HTR-8/SVneo (cell line): ENCODE measurements at places on chromosomes 3 and 15.

GRCh38 chr3:12750658-12751071 is 8.4 kb downstream of the TMEM40 start:
- DNase-seq, result no peak

DNA sequence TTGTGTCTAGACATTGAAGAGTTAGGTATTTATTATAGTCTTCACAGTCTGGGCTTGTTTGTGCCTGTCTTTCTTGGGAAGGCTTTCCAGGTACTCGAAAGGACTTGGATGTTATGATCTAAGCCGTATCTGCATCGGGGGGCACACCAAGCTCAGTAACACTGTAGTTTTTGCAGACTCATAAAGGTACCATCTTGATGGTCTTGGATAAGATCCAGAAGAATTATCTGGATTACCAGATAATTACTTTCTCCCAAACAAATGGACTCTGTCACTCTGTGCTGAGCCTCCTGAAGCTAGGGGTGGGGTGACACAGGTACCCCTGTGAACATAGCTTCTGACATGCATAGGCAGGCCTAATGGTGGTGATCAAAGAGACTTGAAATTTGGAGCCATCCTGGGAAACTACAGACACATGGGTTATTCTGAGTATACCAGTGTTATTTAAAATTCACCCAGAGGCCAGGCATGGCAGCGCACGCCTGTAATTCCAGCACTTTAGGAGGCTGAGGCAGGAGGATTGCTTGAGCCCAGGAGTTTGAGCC is 238.6 kb upstream of the TPM1 start:
- no peak for DNase-seq

DNA sequence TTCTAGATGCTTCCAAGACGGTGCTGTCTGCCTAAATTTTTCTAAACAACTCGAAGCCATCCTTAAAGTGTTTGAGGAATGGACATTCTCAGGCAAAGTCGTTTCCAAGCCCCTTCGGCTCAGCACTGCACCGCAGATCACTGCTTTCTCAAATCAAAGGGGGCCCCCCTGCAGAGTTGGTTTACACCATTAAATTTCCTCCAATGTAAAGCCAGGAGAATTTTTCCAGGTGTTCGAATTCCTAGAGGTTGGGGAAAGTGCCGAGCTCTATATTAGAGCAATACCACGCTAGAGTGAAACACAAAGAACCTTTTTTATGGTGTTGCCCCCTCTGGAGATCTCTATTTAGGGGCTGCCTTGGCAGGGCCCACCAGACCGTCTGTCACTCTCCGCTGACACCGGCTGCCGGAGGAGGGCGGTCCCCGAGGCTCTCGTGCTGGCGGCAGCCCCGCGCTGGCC is 277.9 kb upstream of the NR2F2 start:
- no peak for DNase-seq

DNA sequence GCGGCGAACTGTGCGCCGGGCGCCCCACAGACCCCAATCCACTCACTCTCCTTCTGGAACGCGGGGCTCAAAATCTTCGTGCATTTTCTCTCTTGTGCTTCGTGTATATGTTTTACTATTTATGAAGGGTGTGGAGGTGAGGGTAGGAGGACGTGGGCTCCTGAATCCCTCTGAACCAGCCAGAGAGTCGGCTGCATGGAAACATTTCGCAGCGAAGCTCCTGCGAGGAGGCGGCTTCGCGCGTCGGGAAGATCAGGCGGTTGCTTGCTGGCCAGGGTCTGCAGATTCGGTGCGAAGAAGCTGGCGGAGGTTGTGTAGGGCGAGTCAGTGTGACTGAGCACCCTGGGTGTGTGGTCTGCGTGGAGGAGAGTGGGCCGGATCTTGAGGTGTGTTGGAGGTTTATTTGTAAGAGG is 1.1 kb downstream of the CNTN4 start:
- DNase-seq, result no peak

DNA sequence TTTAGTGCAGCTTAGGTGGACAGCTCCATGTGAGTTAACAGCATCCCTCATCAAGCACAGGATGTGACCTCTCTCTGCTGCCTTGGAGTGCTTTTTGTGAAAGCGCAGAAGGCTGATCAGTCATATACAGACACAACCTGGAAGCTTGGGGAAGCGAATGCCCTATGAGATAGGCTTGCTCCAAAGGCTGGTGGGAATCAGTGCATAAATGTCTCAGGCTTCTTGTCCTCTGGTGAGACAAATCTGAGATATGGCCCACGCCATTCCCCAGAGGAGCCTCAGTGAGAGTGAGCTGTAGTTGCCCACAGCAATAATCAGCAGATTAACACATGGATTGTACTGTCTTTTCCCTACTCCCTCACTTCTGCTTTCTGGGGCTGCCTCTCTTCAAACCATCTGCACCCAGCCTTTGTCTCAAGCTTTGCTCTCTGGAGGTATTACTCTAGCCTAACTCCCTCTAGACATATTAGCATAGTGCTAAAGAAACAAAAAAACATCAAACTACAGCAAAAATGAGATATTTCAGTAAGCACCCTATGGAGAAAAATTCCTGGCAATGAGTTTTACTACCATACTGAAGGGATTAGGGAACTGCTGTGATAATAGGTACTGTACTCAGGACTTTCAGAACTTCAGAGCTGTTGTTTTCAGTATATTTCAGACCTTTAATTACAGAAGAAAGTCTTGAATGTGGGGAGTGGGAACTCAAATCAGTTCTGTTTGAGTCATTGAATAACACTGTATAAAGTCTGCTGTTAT is 113.7 kb downstream of the OXSM start:
- DNase-seq, result no peak

DNA sequence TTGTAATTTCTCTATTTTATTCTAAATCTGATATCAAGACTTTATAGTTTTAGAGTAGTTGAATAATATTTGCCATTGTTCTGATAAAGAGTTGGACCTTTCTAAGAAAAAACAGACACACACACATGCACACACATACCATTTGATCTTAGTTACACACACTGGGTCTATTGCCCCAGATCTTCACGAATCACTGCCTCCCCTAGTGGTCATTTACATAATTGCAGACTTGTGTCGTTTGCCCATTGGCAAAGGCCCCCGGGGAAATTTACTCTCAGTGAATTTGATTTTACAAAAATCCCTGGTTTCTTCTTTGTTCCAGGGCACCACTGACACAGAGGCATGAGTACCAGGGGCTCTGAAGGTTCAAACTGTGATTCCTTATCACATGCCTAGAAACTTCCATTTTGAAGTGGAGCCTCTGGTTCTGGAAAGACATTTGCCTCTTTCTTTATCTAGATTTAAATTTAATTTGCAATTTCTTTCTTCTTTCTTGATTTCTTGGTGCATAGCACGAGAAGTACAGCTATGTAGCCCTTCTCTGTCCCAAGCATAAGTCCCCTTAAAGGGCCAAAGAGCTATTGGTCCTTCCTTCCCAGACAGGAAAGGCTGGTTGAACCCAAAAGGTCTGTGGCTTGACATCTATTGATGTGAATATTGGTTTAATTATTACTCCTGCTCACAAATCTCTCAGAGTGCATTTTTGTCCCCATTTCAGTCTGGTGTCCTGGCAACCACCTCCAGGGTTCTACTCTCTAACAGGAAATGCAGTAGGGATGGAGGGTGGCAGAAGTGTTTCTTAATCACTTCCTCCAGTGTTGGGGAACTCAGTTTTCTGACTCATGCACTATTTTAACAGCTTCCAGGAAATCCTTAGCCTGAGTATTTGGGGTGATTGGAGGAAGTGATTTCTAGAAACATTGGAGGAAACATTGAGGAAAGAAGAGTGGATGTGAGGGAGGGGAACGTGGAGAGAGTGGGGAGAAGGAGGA is 32.4 kb upstream of the SLC6A11 start:
- no peak for DNase-seq
